SW480 (cell line): ENCODE measurements at places on chromosomes 16 and 17.

- DNase-seq: no peak
Observed at GRCh38 chr16:14205666-14206065, 134.5 kb downstream of the MRTFB start.

DNA sequence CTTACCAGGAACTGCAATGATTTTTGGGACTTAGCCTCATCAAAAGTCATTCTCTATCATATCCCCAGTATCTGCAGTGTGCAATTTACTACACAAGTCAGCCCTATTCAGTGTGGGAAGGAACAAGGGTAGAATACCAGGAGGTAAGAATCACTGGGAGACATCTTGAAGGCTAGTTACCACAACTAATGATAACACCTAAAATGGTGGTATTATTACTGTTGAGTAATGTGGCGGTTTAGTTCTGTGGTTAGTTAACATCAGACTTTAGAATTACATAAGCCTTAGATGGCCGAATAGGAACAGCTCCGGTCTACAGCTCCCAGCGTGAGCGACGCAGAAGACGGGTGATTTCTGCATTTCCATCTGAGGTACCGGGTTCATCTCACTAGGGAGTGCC, 567.9 kb upstream of the CDH11 start:
- no peak for DNase-seq

DNA sequence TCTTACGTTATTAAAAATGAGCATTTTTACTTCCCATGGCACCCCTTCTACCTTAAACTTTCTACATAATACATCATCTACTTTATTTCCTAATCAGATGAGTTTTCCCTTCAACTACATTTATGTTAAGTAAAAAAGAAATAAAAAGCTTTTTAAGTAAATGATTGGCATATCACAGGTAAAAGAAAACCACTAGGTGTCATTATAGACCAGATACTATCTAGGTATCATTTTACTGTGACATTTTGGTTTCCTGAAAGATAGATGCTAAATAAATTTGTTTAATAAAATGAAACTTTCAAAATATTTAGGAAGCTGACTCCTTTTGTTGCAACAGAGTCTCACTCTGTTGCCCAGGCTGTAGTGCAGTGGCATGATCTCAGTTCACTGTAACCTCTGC, 3.8 kb upstream of the CMTM1 start:
- DNase-seq: no peak

DNA sequence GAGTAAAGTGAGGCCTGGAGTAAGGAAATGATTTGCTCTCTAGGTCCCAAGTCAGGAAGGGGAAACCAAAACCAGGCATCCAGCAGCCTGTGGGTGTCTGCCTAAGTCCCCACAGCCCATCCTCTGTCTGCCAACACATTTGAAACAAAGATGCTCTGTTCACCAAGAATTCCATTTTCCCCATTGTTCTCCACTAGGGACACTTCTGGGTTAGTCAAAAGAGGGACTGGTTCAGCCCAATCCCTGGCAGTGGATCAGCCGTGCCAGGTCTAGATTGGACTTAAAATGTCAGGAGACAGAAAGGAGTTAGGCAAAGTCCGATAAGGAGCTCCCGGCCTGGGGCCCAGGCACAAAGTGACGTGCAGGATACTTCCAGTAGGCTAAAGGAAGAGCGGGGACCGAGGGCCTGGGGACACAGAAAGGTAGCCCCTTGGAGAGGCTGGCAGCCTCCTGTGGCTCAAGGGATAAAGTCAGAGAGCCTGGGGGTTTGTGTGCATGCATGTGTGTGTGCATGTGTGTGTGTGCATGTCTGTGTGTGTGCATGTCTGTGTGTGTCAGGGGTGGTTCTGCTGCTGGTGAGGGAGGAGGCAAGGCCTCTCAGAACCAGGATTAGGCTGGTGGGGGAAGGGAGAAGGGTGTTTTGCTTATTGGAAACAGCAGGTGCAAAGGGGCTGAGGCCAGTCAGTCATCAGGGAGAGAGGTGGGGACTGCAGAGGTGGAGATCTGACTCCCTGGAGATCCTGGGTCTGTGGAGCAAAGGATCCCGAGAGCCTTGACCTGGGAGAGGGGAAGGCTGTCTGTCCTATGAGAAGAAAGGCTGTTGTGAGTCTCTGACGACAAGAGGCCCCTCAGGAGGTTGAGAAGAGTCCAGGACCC, 41.7 kb upstream of the IL34 start:
- no peak for DNase-seq

GRCh38 chr17:78041386-78042179, 83.1 kb downstream of the TNRC6C start:
- no peak for DNase-seq

GRCh38 chr17:3809135-3809534, 8.1 kb upstream of the ITGAE start:
- DNase-seq: no peak

DNA sequence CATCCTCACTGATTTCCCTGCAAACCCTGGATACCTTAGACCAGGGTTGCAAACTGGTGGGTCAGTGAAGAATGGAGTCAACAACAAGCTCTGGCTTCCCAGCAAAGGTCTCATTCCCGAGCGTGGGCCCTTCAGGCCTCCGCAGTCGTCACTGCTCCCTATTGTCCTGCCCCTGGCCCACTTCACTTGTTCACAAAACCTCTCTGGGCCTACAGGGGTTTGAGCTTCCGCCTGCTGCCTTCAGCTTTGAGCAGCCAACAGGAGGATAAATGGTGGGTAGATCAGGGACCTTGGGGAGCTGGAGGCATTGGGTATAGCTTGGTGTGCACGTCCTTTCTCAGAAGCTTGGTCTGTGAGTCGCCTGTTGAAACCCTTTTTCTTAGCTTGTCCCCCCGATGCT, 148.8 kb downstream of the KATNIP start:
- no peak for DNase-seq

- DNase-seq: no peak
Observed at GRCh38 chr17:65522751-65523404, 38.6 kb downstream of the AXIN2 start.

- peak; percentile 88 for DNase-seq
Observed at GRCh38 chr17:50919321-50920040, 53.3 kb upstream of the TOB1 start.

- no peak for DNase-seq
Observed at GRCh38 chr16:23298290-23298915, 3.7 kb upstream of the SCNN1B start.

GRCh38 chr17:30232015-30232823, 3.3 kb downstream of the SLC6A4 start:
- DNase-seq: no peak

- DNase-seq: no peak
Observed at GRCh38 chr17:80427366-80428282, 12.7 kb downstream of the ENDOV start.

- no peak for DNase-seq
Observed at GRCh38 chr17:30823421-30823820, 1.1 kb downstream of the CRLF3 start.

DNA sequence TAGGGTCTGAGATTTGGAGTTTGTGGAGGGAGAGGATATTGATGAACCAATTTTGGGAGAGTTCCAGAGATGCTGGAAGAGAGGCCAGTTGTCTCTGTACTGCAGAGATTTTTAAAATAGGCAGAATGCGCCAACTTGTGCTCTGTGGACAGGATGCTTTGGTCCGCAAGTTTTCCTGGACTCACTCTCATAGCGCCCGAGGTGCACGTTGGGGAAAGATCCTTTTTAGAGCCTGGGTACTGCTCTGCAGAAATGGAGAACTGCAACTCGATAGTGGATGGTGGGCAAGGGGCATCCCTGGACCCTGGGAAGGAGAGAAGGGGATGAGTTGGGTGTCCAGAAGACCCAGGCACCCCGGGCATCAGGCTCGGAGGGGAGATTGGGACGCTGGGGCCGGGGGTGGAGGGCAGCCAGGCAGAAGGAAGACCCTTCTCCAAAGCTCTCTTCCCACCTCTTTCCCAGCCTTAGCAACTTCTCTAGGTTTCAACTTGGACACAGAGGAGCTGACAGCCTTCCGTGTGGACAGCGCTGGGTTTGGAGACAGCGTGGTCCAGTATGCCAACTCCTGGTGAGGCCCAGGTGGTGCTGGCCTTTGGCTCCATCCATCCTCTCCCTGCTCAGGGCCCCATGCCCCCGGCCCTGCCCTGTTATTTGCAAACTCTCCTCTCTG, 590 bp downstream of the ITGAX start:
- DNase-seq: no peak

DNA sequence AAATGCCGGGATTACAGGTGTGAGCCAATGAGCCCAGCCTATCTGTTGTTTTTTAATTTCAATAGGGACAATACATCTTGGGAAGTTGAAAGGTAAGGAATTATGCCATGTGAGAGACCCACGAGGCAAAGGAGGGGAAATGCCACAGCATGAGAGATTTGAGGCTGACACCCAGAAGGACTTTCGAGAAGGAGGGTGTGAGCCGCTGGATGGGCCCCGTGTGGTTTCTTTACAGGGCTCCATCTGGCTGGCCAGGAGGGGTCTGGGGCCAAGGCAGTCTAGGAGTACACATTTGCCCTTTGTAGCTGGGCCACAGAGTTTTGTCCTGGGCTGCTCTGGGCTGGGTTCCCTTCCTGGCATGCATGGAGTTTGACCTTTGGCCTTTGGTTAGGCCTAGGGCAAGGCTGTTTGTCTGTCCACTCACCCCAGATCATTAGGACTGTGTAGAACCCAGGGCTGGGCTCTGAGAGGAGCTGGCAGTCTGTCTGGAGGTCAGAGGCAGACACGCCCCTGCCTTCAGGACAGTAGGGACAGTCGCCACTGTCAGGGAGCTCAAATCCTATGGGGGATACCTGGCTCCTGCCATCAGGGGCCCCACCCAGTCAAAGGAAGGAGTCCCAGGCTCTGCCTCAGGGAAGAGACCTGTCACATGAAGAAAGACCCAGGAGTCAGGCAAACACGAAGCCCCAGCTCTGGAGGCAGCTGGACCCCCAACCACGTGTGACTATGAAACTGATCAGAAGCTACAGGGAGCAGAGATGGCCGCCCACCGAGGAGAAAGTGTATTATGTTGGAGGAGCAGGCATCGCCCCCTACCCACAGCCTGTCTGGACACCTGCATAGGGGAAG, 24.2 kb upstream of the NXPH3 start:
- DNase-seq: no peak

DNA sequence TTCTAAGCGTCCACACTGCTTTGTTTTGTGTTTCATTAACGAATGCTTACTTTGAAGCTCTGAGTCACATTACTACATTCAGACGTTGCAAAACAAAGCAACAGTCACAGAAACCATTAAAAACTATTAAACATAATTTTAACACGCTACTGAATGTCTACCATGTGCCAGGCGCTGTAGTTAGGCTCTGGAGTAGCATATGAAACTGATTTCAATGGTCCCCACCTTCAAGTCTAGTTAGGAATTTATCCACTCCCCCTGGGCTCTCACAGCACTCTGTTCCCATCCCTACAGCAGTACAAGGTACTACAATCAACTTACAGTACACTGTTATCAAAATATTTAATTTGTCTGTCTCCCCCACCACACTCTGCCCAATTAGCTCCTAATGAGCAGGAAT, 631 bp downstream of the UTP6 start:
- DNase-seq: peak; percentile 37

DNA sequence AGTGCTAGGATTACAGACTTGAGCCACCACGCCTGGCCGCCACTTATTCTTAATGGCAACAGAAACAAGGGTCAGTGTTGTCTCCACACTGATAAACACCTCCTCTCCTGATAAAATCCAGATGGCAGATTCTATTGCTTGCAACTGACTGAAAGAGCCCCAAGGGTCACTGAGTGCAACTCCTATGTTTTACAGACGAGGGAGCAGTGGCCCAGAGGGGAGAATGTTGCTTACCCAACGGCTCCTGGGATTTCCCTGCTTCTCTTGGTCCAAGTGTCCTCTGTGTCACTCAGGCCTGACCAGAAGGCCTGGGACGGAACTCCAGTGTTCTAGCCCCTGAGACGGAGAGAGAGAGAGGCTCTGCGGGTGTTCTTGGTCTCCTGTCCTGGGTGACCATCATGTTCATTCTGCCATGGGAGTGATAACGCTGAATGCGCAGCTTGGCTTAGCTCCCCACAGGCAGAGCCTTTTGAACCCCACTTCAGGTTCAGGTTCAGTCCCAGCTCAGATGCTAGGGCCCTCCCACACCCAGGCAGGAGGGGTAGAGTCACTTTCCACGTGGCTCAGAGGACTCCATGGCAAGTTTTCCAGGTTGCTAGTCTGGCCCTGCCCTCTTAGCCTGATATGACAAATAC, 77.3 kb upstream of the NLRP1 start:
- no peak for DNase-seq

- DNase-seq: peak; percentile 45
Observed at GRCh38 chr16:48609652-48610029, 339 bp downstream of the N4BP1 start.

DNA sequence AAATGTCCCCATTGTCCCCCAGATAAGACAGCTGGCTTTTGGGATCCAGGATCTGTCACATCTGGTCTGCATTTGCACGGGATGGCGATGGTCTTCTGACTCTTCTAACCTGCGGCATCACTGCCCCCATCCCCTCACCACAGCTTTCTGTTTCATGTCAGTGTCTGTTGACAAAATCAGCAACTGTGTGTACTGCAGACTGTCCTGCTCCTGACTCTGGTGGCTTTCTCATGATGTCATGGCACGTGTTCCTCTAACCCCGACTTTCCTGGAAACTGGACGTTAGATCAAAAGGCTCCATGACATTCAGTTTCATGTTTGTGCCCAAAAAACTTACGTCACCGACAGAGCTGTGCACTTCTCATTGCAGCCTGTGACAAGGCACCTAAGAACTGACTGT, 30.1 kb upstream of the CPNE2 start:
- no peak for DNase-seq

- no peak for DNase-seq
Observed at GRCh38 chr16:2707368-2708289, 12.4 kb downstream of the PRSS27 start.

DNA sequence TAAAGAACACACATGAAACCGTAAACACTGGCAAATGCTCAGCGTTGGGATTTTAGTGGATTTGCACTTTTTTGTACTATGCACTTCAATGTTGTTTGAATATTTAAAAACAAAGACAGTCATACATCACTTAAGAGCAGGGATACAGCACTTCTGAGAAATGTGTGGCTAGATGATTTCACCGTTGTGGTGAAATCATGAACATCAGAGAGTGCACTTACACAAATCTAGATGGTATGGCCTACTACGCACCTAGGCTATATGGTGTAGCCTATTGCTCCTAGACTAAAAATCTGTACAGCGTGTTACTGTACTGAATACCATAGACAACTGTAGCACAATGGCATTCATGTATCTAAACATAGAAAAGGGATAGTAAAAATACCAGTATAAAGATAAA, 37.6 kb upstream of the CNEP1R1 start:
- no peak for DNase-seq

DNA sequence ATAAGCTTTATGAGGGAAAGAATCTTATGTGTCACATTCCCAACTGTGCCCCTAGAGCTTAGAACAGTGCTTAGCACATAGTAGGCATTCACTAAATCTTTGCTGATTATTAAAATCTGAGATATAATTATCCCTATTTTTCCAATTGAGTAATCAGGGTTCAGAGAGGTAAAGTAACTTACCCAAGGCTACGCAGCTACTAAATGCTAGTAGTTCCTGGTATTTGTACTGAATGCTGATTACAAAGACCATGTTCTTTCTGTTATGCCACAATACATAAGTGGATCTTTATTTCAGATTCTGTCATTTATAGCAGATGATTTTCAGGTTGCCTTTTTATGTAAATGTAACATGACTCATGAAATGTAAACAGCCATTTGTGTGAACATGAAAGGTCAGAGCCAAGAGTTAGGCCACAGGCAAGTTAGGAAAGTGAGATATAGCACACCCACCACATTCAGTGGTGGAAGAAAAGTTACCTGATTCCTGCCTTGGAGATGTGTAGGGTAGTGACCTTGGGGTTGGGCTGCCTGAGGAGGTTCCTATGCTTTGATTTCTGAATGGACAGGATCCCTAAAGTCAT, 77.2 kb downstream of the FTO start:
- DNase-seq: peak; percentile 75

- DNase-seq: no peak
Observed at GRCh38 chr16:48681520-48681919, 71.5 kb upstream of the N4BP1 start.

- DNase-seq: no peak
Observed at GRCh38 chr16:89688395-89688794, 1.9 kb downstream of the CDK10 start.
